Ureter (tissue), 1 donor: ENCODE measurements at places on chromosomes 16 and 17. TPM values are rescaled to one million over a fixed set of nuclear protein-coding genes. Genes with fewer than 3 reads are reported as not detected.

Gene NPIPB2
- total RNA-seq = 32.2 TPM

Gene ATAD5
- total RNA-seq = 3.0 TPM

DNA sequence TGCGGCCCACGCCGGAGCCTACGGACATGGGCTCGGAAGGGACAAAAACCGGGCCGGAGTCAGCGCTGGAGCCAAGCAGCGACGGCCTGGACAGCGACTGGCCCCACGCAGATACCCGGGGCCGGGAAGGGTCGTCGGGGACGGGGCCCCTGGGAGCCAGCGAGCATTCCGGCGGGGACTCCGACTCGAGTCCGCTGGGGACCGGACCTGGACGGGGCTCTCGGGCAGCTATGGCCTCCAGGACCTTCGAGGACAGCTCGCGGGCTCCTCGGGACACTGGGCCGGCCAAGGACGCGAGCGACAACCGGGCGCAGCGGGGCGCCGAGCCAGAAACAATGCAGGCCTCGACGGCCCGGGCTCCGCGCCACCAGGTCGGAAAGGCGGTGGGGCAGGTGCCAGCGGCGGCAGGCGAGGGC, 1.0 kb downstream of the MYO15B start:
- no peak for DNase-seq

GRCh38 chr17:80569924-80570323, 25.3 kb downstream of the RPTOR start:
- no peak for DNase-seq

DNA sequence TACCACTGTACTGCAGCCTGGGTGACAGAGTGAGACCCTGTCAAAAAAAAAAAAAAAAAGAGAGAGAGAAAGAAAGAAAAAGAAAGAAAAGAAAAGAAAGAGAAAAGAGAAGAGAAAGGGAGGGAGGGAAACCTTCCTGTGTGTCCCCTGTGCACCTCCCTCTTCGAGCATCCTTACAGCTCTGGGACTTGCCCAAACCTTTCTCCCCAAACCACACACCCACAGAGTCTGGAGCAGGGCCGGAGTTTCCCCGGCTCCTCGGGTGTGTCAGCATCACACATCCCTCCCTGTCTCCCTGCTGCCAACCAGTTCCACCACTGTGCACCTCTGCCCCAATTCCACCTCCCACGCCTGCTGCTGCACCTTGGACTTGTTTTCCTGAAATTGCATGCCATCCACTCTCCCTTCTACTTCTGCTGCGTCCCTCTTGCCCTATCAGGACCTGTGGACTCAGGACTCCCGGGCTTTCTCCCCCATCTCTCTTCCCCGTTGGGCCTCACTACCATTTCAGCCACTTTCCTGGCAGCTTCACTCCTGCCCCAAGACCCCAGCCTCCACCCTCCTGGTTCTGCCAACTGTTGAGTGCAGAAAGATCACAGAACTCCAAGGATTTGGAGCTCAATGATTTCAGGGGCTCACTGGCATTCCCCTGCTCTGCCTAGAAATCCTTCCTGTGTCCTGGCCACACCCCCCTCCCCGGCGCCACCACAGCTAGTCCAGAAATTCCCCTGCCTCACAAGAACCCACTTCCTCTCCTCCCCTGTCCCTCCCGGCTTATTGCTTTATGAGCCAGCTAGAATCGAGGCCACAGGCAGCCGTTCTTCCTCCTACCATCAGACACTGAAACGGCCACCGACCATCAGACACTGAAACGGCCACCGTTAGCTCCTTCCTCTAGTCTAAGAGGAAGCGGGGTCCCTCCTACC, 3.7 kb upstream of the CDK3 start:
- DNase-seq = peak; percentile 84

- DNase-seq = peak; percentile 59
Measured at GRCh38 chr16:27355610-27356009, 41.8 kb downstream of the IL4R start.

DNA sequence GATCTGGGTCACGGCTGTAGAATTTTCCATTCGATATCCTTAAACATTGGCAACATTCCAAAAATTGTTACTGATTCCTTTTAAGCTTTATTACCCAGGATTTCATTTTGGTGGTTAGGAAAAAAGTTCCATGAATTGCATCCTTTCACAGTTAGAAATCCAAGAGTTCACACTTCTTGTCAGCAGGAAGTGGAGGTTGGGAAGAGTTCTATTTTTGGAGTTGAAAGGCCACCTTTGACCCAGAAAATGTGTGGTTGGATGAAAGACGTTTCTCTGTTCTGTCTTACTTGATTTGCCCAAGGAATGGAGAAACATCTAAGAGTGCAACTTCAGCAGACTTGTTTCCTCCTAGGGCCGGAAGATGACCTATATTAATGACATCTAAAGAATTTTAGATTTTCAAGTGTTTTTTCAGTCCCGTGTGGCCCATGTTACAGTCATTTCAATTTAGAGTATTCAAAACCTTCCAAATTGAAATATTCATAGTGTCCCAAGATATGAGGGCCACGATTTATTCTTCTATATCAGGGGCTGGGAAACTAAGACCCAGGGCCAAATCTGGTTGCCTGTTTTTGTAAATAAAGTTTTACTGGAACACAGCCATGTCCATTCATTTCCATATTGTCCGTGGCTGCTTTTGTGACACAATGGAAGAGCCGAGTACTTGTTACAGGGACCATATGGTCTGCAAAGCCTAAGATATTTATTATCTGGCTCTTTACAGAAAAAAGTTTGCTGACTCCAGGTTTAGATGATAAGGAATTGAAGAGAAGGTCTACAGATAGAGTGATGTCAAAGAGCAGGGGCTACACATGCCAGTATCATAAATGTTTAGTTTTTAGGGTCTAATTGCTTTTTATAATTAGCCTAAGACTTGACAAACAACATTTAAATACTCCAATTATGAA, 50.2 kb downstream of the CDK5R1 start:
- DNase-seq = no peak
